ENCODE measurements at places on chromosomes 1 and 21.

- no peak for DNase-seq
Measured at GRCh38 chr1:67058242-67058641, 4.3 kb upstream of the SLC35D1 start.

DNA sequence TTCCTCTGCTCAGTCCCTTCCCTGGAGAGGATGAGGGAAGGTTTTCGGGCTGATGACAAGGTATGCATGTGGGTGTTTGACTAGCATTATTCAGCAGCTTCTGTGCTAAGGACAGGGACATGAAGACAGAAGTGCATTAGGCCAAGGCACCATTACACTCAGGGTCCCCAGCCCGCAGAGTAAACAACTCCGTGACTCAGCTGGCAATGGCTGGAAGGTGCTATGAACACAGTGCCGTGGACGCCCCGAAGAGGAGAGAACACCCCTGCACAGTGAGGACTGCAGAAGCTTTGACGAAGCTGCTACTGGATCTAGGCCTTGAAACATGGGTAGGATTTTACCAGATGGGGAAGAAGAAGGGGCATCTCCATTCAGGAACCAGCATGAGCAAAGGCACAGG is 13.7 kb upstream of the EPS8L3 start:
- no peak for DNase-seq

GRCh38 chr1:235112297-235113182 is 16.1 kb downstream of the TOMM20 start:
- no peak for DNase-seq

GRCh38 chr1:37105911-37106310 is 71.6 kb upstream of the GRIK3 start:
- DNase-seq = no peak

DNA sequence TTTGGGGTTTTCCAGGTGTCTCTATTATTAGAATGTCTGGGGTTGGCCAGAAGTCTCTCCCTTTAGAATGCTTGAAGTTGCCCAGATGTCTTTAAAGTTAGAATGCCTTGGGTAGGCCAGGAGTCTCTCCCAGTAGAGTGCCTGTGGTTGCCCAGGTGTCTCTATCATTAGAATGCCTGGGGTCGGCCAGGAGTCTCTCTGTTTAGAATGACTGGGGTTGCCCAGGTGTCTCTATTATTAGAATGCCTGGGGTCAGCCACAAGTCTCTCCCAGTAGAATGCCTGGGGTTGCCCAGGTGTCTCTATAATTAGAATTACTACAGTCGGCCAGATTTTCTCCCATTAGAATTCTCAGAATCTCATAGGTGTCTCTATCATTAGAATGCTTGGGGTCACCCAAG is 55.2 kb downstream of the RNF187 start:
- DNase-seq = no peak

DNA sequence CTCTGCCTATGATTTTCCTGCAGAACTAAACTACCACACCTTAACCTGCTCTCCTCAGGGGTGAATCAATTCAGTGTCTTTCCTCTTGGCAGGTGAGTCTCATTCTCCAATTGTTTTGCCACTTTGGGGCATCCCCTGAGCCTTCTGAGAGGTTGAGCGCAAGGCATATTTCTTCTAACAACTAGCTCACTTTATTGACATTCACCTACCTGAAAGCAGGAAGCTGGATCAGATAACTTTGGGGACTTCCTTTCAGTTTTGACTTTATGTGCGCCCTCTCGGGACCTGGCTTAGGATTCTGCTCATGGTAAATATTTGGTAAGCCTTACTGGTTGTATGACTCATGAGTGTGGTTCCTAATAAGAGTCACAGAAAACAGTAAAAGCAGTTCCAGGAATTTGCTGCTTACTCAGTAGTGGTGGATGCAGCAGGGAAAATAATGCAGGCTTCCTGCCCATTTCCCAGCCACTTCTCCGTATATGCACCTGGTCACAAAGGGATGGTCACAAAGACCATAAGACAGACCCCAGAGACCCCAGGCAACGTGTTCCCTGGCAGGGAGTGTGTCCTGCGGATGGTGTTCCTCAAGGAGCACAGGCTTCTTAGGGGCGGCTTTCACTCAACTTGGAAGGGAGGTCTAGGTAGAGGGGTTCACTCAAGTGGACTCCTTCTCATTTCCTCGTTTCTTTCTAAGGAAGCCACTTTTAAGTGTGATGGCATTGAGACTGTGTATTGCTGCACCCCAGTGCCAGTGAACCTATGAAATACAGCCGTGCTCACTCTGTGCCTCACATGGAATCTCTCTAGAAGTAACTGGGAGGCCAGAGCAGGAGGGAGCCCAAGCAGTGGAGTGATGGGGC is 22.0 kb upstream of the BATF3 start:
- peak; percentile 83 for DNase-seq

GRCh38 chr1:115419571-115419970 is 81.5 kb upstream of the NGF start:
- DNase-seq = no peak

GRCh38 chr21:29719521-29719920 is 220.3 kb downstream of the GRIK1 start:
- DNase-seq = no peak

DNA sequence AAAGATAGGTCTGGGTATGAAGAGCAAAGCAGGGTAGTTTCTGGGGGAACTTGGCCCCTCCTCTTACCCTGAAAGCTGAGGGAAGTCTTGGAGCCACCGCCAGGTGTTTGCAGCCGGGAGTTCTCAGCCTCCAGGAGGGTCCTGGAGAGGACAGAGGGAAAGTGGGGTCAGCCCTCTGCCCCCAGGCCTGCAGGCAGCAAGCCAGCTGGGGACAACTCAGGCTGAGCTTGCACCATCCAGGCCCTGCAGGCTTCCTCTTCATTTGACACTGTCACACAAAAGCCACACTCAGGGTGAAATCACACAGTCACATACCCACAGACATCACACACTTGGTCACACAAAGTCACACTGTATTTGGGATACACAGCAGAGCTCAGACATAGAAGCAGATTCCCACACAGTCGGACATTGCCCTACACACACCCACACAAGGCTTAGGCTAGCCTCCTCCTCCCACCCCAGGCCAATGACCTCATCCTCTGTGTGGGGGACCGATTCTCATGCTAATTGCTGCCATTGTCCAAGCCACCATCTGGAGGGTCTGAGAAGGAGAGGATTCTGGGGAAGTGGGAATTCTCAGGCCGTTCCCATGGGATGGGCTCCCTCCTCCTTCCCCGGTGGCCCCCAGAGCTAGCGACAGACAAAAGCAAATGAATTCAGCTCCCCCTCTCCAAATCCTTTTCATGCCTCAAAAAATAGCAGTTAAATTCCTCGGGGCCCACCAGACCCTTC is 3.7 kb downstream of the NES start:
- DNase-seq = no peak

DNA sequence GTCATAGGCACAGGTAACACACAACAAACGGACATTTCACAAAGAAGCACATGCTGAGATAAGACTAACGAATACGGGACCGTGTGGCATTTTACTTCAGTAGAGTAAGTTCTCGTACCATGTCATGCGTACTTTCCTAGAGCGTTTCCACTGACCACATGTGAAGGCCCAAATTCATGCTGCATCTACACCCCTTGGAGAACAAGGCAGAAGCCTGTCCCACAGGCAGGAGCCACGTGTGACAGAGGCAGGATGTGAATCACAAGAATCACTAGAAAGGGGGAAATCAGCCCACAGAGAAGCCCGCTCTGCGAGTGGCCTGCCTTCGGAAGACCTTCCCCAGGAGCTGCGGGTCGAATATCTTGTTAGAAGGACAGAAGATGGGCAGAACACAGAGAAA is 41.8 kb downstream of the URB1 start:
- DNase-seq = no peak

GRCh38 chr21:17697473-17697872 is 84.8 kb upstream of the BTG3 start:
- DNase-seq = no peak

DNA sequence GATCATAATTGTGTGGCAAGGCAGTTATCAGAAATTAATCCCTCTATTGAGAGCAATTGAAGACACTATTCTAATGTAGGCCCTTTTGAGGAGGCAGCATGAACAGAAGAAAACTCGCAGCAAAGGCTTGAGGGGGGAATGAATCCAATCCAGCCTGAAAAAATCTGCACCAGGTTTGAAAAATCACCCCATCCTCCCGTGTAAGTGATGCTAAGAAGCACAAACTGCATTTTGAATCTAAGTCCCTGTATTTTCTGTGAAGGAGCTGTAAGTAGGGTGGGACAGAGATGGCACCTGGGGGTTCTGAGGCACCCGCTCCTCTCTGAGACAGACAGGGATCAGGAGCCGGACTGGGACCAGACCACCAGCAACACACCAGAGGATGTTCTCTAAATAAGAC is at the start of gene CRB1:
Gene CRB1, plus strand, starts transcription at position 241 of the 400 bp plus-strand sequence. CDS start 161 bp downstream, outside the sequence.
- DNase-seq = peak; percentile 10

- DNase-seq = no peak
Measured at GRCh38 chr1:68162761-68163160, 69.6 kb downstream of the WLS start.

DNA sequence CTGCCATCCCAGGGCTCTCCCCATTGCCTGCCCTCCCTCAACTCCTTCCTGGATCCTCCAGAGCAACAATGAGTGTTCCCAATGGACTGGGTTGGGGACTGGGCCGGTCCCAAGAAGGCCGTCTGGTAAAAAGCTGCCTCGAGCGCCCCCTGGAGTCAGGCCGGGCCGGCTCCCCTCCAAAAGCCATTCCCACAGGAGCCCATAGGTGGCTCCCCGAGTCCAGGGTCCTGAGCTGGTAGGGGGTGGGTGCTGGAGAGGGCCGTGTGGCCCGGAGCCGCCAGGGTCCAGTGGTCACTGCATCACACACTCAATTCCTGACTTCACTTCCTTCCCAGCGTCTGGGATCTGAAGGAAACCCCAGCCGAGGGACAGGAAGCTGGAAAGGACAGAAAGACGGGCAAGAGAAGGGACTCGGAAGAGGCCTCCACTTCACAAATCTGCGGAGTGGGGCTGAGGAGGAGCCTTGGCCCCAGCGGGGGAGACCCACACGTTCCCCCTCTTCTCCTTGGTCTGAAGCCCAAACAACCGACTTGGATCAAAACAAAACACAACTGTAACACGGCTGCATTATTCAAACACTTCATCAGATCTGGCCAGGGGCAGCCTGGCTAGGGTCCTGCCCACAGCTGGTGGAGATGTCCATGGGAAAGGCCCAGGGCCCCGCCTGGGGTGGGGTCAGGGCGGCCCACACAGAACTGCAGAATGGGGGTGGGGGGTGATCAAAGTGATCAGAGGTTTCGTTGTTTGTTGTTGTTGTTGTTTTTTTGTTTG is 10.9 kb upstream of the ALDH4A1 start:
- DNase-seq = peak; percentile 79

- DNase-seq = no peak
Measured at GRCh38 chr1:3383679-3384078, 70.8 kb upstream of the ARHGEF16 start.

DNA sequence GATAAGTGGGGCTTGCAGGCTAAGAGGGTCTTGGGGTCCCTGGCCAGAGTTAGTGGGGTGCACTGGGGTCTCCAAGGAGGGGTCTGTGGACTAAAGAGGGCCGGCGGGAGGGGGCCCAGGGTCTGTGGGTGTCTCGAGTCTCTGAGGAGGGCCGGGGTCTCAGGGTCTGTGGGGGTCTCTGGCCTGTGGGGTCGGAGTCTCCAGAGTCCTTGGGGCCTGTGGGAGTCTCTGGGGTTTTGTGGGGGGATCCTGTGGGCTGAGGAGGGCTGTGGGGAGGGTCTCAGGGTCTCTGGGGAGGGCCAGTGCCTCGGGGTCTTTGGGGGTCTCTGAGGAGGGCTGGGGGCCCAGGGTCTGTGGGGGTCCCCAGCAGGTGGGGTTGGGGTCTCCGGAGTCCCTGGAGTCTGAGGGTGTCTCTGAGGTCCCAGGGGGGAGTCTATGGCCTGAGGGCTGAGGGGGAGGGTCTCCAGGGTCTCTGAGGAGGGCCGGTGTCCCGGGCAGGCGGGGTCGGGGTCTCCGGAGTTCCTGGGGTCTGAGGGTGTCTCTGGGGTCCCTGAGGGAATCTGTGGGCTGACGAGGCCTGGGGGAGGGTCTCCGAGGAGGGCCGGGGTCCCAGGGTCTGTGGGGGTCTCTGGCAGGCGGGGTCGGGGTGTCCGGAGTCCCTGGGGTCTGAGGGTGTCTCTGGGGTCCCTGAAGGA is 628 bp upstream of the PLEKHM2 start:
- DNase-seq = no peak

DNA sequence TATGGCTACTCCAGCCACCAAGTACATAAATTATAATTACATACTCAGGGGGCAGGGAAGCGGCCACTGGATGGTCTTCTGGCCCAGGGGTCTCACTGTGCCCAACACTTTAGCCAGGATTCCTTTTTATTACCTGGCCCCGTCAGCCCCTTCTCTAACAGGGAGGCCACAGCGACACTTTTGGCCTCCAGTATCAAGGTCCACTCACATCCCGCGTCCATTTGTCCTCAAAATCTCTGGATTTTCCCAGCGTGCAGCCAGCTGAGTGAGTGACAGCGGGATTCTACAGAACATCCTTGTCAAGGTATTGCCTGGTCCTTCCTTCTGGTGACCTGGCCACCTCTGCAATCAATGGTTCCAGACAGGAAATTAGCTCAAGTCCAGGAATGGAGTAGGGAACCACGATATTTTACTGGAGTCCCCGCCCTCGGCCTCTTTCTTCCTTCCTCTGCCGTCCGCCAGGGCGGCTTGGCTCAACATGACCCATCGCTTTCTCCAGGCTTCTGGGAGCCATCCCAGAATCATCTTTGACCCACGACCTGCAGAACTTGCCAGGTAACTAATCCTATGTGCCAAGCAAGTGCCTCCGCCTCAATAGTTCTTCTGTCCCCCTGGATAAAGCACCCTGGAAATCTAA is 2.7 kb upstream of the COL6A2 start:
- DNase-seq = no peak

- DNase-seq = peak; percentile 63
Measured at GRCh38 chr1:229227298-229227919, 43.5 kb upstream of the RAB4A start.

DNA sequence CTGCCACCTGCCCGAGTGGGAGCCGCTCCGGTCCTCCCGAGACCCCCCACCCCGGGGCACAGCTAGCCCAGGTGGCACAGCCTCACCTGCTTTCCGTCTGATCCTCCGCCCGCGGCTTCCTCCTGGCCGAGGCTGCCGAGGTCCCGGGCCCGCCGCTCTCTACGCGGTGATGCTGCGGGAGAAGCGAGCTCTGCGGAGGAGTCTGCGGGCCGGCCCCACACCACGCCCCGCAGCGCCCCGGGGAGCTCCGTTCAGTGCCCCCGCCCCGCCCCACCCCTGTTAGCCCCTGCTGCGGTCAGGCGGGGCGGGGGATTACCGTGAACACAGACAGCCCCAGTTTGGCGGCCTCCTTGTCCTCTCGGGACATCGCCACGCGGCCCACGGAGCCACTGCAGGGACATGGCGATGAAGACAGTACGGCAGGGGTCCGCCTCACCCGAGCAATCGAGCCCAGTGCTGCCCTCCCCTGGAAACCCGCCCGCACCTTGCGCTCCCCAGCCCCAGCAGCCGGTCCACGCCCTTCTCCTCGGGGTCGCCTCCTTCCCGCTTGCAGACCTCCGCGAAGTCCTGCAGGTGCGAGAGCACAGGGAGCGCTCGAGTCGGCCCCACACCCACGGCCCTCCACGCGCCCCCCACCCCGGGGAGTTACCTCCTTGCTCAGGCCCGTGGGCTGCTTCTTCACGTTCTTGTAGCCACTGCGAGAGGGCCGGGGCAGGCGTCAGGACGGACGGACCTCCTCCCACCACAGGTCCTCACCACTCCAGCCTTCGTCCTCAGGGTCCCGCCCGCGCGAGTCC is 933 bp downstream of the C1orf35 start:
- no peak for DNase-seq

All from fibroblast of skin of right biceps (primary cell).